ENCODE measurements at places on chromosomes 3 and 15. TPM values are rescaled to one million over a fixed set of nuclear protein-coding genes. Genes with fewer than 3 reads are reported as not detected.

- DNase-seq, result no peak
Measured at GRCh38 chr3:5181469-5182141, 5.9 kb upstream of the EDEM1 start.

The PLA2G4B gene
- polyA plus RNA-seq, result 21.3 TPM

DNA sequence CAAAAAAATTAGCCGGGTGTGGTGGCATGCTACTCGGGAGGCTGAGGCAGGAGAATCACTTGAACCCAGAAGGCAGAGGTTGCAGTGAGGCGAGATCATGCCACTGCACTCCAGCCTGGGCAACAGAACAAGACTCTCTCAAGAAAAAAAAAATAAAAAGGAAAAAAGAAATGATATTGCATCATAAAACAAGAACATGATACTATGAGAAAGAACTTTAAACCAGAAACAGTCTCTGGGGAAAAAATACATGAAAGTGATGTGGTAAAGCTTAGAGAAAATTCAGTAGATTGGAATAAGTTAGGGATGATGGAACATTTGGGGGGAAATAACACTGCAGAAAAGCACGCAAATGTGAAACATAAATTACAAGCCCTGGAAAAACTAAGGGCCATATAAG lies 54.7 kb downstream of the CRYGS start:
- DNase-seq, result no peak

DNA sequence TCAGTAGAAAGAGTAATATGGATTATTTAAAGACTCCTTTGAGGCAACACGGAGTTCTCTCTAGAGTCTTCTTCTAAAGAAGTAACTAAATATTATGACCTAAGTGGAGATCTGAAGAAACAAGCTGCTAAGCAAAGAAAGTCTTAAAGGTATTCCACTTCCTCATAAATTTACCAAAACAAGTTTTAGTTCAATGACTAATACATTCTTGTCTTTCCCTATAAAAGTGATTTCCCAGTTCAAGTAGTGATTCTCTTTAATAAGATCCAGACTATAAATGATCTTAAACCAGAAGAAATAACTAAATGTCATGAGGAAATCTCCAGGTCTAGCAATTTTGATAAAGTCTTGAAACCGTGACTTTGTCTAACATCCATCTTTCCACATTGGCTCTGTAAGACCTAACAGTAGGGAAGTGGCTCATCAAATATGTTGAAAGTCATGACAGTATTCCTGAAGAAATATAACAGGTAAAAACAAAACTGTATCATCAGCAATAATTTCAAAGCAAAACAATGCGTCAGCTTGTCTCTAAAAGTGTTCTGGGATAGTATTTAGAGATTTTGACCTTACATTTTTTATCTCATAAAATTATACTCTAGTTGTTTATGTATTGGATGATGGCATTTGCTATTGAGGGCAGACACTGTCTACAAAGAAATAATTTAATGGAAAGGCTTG lies 51.8 kb upstream of the NEDD4 start:
- no peak for DNase-seq

DNA sequence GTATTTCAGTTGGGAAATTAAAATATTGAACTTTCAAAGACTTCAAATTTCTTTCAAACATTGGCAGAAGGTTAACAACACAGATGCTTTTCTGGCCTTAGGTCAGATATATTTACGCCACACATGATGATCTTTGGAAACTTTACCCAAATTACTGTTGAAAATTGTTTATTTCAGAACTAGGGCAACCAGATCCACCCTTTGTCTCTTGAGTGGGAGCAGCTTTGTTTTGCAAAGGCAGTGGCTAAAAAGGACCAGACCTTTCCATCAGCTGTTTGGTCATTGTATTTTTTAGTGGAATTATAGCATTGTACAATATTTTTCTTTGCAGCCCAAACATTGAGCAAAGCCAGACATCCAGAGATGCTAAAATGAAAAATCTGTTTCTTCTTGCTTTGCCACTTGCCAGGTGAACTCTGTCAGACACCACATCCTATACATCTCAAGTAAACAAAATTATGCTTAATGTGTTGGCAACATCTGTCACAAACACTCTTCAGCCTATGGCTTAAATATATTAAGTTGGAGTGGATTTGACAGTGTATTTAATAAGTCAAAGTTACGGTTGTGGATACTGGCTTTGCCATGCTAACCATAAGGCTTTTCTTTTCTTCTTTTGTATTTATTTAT lies 651.9 kb downstream of the RBMS3 start:
- no peak for DNase-seq

GRCh38 chr3:103446953-103447629 lies 1012.3 kb downstream of the ZPLD1 start:
- no peak for DNase-seq

The GABRR3 gene
- polyA plus RNA-seq, result not detected

DNA sequence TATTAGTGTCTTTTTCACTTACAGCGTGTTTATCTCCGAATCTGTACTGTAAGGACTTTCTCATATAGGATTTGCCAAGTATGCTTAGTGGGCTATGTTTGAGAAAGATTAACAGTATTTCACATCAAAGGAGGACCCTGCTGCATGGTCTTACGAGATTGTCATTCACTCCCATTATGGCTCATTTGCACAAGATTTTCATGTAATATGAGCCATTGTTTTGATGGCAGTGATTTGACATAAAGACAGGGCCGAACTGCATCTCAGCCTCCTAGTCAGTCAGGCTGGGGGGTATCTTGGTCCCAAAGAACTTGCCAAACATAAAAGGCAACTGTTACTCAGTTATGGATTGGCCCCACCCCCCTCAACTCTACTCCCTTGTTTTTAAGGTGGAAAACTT lies 205.9 kb downstream of the ZIC1 start:
- no peak for DNase-seq

GRCh38 chr3:100175637-100176280 lies 61.5 kb upstream of the FILIP1L start:
- DNase-seq, result no peak

DNA sequence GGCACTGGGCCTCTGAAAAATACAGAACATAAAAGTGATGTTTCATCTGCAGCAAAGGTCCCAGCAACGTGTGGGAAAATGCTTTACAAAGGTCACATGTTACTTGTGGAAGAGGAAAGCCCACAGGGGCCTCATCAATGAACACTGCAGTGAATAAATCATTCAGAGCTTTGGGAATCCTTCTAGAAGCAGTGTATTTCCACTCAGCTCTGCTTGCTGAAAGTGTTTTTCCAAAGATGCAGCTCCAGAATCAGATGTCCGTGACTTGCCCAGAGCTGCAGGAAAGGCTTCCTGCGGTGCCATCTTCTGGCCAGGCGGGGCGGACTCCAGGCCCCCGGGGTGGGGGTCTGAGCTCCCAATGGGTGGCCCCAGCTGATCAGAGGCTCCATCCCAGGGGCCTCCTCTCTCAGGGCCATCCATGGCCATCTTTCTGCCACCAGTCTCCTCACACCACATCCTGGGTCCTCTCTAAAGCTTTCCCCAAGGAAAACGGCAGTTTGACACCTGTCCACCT lies 81.5 kb downstream of the C3orf70 start:
- no peak for DNase-seq

- no peak for DNase-seq
Measured at GRCh38 chr3:124413989-124414598, 316.2 kb upstream of the UMPS start.

DNA sequence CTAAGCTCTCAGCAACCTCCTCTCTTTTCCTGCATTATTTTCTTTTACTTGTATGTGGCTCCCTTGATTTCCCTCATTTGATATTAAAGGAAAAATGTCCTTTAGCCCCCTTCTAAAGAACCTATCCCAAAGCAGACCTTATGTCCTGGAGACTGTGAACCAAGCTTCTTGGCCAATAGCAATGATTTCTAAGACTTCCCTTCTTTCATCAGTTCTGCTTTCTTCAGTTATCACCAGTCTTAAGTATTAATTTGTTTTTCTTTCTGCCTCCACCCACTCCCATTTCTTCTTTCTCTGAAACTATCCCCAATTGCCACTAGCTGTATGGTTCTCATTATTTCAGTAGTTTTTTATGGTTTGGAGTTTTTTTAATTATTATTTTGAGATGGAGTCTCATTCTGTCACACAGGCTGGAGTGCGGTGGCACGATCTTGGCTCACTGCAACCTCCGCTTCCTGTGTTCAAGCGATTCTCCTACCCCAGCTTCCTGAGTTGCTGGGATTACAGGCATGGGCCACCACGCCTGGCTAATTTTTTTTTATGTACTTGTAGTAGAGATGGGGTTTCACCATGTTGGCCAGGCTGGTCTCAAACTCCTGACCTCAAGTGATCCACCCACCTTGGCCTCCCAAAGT lies 12.1 kb downstream of the TMOD3 start:
- no peak for DNase-seq

- DNase-seq, result no peak
Measured at GRCh38 chr15:41564286-41564959, 5.4 kb downstream of the TYRO3 start.

- no peak for DNase-seq
Measured at GRCh38 chr15:66187271-66187670, 66.3 kb downstream of the MEGF11 start.

GRCh38 chr15:98914626-98915025 lies 93.0 kb downstream of the PGPEP1L start:
- DNase-seq, result no peak

DNA sequence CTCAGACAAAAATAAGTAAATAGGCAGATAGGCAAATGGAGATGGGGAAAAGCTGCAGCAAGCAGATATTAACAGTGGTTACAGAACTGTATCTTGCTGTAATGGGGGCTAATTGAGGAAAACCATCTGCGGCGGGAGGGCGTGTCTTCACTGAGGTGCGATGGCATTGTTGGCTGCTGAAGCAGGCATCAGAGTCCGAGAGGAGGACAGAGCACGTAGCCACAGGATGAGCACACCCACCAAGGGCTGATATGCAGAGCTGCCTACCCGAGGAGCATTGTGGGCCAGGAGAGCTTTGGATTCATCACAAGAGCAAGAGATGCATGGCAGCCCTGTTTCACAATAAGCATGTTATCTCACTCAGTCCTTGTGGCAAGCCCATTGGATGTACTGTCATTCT lies 30.4 kb downstream of the CHRNA7 start:
- no peak for DNase-seq

The RHO gene
- polyA plus RNA-seq, result not detected

DNA sequence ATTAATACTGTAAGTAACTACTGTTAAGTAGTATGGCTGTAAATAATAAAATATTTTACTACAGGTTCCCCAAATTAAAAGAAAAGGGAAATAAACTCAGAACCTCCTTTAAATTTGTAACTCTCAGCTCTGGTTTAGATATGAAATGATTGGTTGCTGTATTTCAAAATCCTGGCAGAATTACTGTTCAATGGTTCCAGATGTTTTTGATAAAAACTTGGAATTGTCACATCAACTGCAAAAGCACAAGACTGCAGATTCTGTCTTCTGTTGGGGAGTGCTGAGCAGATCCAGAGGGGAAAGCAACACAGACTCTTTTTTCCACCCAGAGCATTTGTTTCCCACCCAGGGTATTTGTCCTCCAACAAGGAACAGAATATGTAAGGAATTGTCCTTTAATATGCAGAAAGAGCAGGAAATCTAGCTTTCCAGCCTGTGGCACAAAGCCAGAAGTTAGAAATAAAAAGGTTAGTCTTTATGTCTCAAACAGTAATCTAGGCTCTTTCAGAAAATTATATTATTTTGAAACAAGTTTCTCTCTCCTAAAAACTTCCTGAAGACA lies 178.1 kb downstream of the KLHL25 start:
- no peak for DNase-seq

- no peak for DNase-seq
Measured at GRCh38 chr3:58117561-58118181, 93.1 kb downstream of the DNASE1L3 start.

DNA sequence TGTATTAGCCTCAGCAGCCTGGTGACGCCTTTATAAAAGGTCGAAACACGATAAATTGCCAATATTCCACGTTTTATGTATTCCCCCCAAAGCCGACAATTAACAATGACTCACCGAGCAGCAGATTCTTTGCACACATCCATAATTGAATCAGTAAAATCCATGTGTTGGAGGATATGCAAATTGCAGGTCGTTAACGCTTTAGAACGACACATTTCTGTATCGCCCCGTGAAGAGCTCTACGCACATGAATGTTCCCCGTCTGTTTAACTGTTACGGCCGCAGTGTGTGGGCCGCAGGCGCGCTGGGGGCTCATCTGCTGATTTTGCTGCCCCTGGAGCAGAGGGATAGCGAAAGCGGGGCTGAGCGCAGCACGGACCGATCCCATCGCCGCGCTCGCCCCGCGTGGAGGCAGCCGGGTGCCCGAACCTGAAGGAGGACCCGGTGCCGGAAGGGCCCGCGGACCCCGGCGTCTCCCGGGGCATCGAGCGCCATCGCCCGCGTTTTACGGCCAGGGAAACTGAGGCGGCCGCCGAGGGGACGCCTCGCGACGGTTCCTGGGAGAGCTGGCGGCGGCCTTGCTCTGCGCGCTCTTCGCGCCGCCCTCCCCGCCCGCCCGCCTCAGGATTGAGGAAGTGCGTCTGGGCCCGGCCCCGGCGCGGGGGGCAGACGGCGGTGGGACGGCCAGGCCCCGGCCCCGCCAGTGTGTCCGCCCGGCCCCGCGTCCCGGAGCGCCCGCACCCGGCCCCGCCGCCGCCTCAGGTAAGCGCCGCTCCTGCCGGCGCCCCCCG lies at the start of gene LRRK1:
Gene LRRK1, plus strand, starts transcription at position 668 of the 791 bp plus-strand sequence. CDS start 5,276 bp downstream, outside the sequence.
- no peak for DNase-seq

- DNase-seq, result no peak
Measured at GRCh38 chr15:69757186-69757585, 304.6 kb downstream of the RPLP1 start.

GRCh38 chr3:31815631-31816440 lies 165.2 kb downstream of the OSBPL10 start:
- DNase-seq, result no peak

GRCh38 chr15:81526029-81526428 lies 152.0 kb upstream of the TMC3 start:
- no peak for DNase-seq

- DNase-seq, result no peak
Measured at GRCh38 chr3:55061720-55062034, 133.8 kb upstream of the LRTM1 start.

The CAPN3 gene
- 32.5 TPM for polyA plus RNA-seq

DNA sequence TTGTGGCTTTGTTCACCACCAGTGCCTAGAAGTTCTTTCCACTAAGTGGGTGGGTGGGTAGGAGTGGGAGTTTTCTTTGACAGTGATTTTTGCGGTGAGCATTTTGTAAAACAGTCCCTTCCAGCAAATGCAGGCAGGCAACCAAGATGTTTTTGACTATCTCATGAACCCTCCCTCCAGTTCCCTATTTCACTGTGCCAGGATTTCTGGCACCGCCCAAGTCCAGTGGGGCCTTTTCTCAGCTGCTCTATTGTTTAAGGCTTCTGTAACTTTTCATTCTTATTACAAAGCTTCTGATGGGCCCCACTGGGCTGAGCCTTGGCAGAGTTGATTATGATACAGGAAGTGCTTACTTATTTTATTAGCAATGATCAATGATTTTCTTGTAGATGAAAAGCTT lies 236.0 kb downstream of the EDEM1 start:
- DNase-seq, result no peak

The WDR72 gene
- 94.0 TPM for polyA plus RNA-seq
